ENCODE measurements at places on chromosomes 3 and 15.

DNA sequence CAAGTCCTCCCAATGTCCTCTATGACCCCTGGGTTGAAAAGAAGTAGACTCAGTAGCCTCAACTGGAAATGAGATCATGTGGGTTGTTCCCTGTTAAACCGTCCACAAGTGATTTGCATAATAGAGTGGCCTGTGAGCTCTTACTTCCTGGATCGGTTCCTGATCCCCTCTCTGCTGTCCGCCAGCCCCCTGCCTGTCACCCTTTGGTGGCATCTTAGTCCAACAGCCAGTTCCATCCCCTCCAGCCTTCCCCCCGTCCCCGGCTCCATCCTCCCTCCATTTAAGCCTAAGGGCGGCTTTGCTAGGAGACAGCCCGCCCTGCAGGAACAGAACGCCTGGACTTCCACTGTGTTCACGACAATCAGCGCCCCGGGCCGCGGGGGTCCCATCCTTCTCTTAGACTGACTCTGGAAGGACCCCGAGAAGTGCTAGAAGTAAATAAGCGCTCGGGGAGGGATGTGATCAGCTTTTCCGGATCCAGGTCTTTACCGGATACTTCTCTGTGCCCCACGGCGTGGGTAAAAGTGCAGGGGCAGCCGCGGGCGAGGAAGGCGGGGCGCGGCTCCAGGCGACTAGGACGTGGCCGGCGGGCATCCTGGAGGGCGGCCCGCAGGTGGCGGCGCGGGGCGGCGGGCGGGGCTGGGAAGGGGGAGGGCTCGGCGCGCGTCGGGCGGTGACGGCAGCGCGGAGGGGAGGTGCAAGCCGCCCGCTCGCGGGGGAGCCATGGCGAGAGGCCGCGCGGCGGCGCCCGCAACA, 51.2 kb upstream of the ULK4 start:
- DNase-seq = peak; percentile 49

- no peak for DNase-seq
These were observed 234.1 kb downstream of the OPA1 start for GRCh38 chr3:193827040-193827669.

DNA sequence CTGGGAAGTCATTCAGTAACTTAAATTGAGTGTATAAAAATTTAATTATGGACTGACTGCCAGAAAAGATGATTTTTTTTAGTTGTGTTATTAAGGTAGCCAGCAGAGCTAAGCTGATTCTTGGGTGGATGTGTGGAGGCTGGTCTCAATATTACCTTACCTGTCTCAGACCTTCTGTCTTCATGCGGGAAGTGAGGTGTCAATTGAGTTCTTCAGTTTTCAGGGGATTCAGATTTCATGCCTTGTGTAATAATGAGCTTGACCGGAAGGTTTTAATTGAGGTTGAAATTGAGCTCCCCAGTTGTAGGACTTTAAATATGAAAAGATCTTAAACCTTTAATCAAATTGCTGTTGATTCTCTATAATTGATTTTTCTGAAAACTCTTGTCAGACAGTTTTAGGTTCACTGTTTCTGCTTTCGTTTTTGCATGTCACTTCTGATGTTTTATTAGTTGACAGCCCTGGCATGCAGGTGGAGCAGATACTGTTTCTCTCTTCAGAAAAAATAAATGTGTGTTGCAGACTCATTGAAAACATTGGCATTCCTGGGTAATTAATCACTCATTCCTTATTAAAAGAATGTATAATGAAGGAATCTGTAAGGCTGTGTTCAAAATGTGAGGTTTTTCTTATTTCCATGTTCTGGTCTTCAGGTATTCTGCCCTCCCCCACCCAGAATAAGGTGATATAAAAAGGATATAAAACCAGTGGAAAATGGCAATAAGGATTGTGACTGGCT, 54.5 kb downstream of the PSMD6 start:
- no peak for DNase-seq

GRCh38 chr3:108602249-108602934, 12.9 kb downstream of the DZIP3 start:
- peak; percentile 21 for DNase-seq

- DNase-seq = no peak
These were observed 21.2 kb upstream of the GRIP2 start for GRCh38 chr3:14561051-14561960.

- DNase-seq = no peak
These were observed 37.0 kb downstream of the RLBP1 start for GRCh38 chr15:89184357-89184756.

- DNase-seq = no peak
These were observed 141.1 kb upstream of the PTPRG start for GRCh38 chr3:61420136-61420759.

DNA sequence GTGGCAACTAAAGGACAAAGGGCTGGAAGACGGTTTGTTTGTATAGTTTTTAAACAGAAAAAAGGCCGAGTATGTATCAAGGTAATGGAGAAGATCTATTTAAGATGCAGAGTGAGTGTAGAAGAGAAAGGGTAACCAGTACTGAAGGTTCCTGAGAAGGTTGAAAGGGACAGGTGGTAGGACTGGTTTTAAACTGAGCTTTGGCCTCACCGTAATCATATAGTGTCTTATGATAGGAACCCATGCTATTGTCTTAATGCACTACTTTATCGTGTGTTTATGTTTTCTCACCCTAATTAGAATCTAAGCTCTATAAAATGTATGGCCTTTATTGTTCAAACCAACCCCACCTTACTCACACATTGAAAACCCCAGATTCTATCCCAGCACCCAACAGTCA, 32.7 kb downstream of the FHIT start:
- no peak for DNase-seq

DNA sequence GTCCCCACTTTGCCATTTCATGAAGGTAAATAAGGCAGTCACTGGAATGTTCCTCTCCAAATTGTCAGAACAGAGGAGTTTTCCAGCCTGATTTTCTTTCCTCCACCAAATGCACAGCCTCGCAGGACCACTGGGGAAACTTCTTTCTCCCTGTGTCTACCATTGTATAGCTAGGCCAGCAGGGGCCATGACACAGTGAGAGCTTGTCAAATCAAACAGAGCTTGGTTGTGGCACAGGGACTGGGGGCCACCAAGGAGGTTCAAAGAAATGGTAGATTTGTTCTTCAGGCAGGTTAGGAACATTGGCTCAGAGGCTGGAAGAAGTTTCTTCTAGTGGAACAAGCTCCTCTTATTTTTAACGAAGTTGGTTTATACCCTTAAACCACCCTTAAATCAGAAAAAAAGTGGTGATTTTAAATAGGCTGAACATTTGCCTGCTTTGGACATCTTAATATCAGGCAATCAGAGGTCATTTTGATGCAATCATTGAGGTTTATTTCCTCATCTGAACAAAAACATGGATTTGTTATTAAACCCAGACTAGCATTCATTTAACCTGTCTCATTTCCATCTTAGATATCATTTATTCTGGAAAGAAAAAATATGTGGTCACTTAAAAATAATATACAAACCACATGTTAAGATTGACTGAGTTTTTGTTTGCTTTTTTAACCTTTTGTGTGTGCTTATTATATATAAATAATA, 105.6 kb downstream of the GTPBP8 start:
- DNase-seq = no peak

GRCh38 chr3:60178931-60179653, 1072.2 kb downstream of the FHIT start:
- DNase-seq = no peak

GRCh38 chr3:136952292-136952691, 5.5 kb upstream of the IL20RB start:
- DNase-seq = no peak

GRCh38 chr15:74604983-74605794, 10.4 kb upstream of the CLK3 start:
- DNase-seq = no peak

DNA sequence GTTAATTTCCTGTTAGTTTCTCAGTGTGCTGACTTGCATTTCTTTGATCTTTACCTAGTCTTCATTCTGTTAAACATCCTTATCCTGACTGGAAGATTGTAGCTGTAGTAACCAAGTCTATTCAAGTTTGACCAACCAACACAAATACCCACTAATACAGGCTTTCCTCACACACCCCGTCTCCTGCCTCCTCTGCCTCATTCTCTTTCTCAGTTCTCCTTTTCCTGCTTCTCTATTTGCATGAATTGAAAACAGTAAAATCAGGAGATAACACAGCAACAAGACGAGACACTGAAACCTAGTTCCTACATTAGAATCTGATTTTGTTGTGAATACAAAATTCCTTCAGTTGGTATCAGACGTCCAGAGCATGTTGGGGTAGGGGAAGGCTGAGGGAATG, 116.9 kb upstream of the ARPP21 start:
- DNase-seq = no peak

DNA sequence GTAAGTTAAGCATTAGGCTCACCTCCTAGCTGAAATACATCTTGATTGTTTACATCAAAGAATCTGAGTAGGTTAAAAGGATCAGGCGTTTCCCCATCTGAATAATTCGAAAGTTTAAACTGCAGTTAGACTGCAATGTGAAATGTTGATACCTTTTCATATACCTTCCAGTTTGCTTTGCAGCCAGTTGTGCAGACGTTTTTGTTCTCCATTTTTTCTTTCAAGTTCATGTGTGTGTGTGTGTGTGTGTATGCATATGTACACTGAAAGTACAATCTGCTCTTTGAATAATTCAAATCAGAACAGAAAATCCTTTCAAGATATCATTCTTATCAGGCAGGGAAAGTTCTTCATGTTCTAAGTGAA, 2.9 kb downstream of the ITPR1 start:
- no peak for DNase-seq

DNA sequence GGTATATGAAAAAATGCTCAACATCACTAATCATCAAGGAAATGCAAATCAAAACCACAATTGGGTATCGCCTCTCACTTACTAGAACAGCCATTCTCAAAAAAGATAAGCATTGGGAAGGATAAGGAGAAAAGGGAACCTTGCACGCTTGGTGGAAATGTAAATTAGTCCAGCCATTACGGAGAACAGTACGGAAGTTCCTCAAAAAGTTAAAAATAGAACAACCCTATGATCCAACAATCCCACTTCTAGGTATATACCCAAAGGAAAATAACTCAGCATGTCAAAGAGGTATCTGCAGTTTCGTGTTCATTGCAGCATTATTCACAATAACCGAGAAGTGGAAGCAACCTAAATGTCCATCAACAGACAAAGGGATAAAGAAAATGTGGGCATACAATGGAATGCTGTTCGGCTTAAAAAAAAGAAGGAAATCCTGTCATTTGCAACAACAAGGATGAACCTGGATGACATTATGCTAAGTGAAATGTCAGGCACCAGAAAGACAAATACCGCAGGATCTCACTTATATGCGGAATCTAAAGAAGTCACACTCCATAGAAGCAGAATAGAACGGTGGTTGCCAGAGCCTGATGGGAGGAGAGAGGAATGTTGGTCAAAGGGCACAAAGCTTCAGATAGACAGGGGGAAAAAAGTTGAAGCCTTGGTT, 11.7 kb upstream of the CMTM7 start:
- no peak for DNase-seq

DNA sequence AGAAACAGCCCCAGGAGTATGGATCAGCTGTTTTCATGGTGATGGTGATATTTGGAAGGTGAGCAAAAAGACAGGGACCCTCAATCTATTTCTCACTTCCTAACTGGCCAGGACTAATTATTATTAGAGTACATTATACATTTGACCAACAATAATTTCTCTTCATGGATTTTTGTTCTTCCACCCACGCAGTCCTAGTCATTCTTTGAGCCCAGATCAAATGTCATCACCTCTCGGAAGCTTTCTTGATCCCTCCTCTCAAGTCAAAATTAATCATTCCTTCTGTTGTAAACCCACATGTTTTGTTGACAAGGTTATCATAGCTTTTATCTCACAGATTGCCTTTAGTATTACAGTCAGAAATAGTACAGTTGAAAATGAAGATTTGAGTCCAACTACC, 29.2 kb upstream of the PRICKLE2 start:
- no peak for DNase-seq

DNA sequence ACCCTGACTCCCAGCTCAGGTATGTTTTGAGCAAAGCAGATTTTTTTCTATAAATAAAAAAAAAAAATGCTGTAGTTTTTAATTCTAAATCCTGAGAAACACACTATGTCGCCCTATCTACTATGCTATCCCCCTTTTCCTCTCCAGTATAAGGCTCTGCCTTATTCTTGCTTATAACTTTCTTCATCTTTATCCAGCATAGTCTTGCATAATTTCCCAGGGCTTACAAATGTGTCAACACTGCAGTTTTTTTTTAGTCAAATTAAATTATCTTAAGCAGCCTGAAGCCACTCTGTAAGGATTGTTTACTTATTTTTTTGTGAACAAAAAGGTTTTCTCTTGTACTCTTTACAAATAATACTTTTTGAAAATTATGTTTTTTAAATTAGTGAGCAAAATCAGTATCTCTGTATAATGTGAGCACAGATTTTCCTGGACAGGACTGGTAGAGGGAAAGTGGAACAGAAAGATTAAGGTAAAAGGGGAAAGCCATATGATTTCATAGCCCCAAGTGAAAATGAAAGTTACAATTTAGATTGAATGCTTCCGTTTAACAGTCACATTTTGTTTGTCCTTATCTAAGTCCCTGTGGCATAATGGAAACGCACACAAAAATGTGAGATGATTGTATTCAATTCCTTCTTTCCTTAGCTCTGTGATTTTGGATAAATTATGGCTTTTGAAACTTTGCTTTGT, 5.6 kb upstream of the PYDC2 start:
- DNase-seq = no peak

All from activated CD8-positive, alpha-beta memory T cell treated with anti-CD3 and anti-CD28 coated beads for 4 hours (primary cell).